RCC 7860 (cell line): ENCODE measurements at places on chromosomes 16 and 17.

DNA sequence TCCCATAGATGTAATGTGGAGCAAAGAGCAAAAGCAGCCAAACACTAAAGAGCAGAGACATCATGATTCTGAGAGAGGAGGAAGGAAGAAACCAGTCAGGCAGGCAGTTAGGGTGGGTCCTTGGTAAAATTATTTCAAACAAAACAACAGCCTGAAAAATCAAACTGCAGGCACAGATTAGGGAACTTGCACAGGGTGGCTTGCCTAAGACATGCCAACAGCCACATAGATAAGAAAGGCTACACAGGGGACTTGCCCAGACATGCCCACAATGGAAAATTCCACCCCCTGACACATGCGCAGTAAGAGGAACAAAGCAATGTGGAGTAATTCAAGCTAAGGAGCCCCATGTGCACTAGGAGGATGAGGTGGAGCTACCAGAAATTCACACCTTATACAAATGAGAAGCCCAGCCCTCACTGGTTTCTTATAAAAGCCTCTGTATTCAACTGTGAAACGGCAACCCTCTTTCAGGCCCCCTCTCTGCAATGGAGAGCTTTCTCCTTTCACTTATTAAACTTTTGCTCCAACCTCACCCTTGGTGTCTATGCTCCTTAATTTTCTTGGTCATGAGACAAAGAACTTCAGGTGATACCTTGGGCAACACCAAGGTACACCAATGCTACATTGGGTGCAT is 7.3 kb upstream of the GAS7 start:
- DNase-seq = no peak

GRCh38 chr16:2700786-2701185 is 18.5 kb downstream of the KCTD5 start:
- no peak for DNase-seq

- no peak for DNase-seq
Observed at GRCh38 chr16:81427219-81427618, 17.4 kb upstream of the CMIP start.

DNA sequence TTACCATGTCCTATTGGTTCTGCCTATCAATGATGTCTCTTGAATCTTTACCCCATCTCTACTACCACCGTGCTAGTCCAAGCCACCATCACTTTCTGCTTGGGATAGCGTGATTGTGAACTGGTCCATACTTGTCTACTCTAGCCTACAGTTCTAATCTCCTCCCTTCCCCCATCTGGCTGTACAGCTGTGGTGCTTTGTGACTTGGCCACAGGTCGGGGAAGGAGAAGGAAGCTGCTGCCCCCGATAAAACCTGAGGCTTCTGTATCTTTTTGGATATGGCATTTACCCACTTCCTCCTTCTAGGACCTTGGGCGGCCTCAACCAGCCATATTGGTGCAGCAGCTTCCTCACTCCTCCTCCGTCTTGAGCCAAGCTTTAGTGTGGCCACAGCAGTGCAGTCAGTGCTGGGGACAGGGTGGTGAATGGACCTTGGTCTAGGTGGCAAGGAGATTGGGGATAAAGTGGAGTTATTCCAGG is 314 bp upstream of the ITGA2B start:
- DNase-seq = no peak

GRCh38 chr17:55895112-55895759 is 144.4 kb downstream of the PCTP start:
- no peak for DNase-seq
